ENCODE measurements at places on chromosomes 11 and 22. TPM values are rescaled to one million over a fixed set of nuclear protein-coding genes. Genes with fewer than 3 reads are reported as not detected.

RBMXL2 gene
- total RNA-seq = not detected

SPON1 gene
- total RNA-seq = 0.85 TPM

SCT gene
- not detected for total RNA-seq

PLEKHB1 gene
- 1.1 TPM for total RNA-seq

ADORA2A gene
- total RNA-seq = 13.2 TPM

JAML gene
- not detected for total RNA-seq

OR52H1 gene
- 0.56 TPM for total RNA-seq

THRSP gene
- total RNA-seq = not detected

NXPE1 gene
- not detected for total RNA-seq

VWCE gene
- 0.19 TPM for total RNA-seq

CCND1 gene
- 1,108 TPM for total RNA-seq

KCTD17 gene
- total RNA-seq = 35.7 TPM

GAS2 gene
- total RNA-seq = 3.4 TPM

YAP1 gene
- 157 TPM for total RNA-seq

TMEM86A gene
- total RNA-seq = 0.56 TPM

KDM4D gene
- total RNA-seq = 0.56 TPM

FOLR2 gene
- not detected for total RNA-seq

SRSF8 gene
- 15.2 TPM for total RNA-seq

SLC6A5 gene
- total RNA-seq = not detected

OR51E2 gene
- total RNA-seq = 0.56 TPM

CHCHD10 gene
- total RNA-seq = 3.7 TPM

APOL5 gene
- total RNA-seq = not detected

NCF4 gene
- total RNA-seq = under 0.01 TPM

CARD18 gene
- not detected for total RNA-seq

ISX gene
- total RNA-seq = not detected

SLC25A45 gene
- 2.8 TPM for total RNA-seq

LRRC56 gene
- total RNA-seq = 0.56 TPM

FGF3 gene
- total RNA-seq = not detected

SLC5A4 gene
- total RNA-seq = not detected

BLID gene
- 20.0 TPM for total RNA-seq

DEFB131B gene
- not detected for total RNA-seq
